Neural crest cell (in vitro differentiated cells): ENCODE measurements at places on chromosomes 16 and 17.

DNA sequence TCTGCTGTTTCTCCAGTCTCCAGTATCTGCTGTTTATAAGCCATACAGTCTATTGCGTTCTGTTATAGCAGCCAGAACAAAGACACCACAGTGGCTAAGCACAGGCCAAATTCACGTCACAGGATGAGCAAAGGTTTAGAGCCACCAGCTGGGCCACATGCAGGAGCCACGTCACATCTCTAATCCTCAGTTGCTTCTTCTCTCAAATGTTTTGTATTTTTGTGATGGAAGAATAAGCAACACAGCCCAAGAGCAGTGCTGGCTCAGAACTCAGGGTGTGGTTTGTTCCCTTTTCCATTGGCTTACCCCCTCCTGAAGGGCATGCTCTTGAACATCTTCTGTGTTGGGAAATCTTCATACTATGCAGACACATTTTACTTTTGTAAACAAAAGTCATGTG is 309.4 kb upstream of the CDH5 start:
- DNase-seq, result no peak

- no peak for DNase-seq
Observed at GRCh38 chr17:65697661-65698060, 136.2 kb upstream of the AXIN2 start.

DNA sequence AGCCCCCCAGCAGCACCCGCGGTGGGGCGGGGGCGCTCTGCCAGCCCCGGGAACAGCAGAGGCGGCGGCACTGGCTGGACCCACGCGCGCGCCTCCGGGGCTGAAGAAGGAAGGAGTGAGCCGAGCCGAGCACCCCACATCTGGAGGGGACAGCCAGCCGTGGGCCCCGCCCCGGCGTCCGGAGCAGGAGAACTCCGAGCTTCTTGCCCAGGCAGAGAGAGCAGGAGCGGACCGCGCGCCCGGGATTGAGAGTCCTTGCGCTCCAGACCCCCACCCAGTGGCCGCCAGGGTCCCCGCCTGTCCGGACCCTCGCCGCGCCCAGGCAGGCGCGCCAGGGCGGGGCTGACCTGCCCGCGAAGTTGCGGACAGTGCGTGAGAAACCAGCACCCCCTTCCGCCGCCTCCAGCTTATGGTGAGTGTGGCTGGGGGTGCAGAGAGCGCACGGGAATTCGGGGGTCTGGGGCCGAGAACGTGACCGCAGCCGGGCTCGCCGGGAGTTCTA is 921.9 kb upstream of the EEF2KMT start:
- DNase-seq, result peak; percentile 4

DNA sequence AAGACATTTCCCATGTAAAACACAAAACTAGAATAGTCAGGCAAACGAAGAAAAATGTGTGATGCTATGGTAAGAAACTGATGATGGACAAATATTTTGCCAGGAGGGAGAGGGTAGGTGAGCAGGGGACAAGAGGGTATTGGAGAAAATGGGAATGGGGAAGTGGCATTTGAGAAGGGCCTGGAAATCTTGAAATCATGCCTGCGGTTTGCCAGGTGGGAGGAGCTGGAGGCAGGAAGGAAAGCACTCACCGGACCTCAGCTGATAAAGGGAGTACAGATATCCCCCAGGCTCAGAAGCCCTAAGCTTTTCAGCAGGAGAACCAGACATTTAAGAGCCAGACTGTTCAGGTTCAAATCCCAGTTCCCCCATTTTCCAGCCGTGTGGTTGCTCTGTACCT is 103.6 kb downstream of the GSG1L start:
- DNase-seq, result no peak

GRCh38 chr17:60631119-60631518 is 31.1 kb downstream of the PPM1D start:
- no peak for DNase-seq

GRCh38 chr17:80456465-80457235 is 19.8 kb downstream of the NPTX1 start:
- no peak for DNase-seq

DNA sequence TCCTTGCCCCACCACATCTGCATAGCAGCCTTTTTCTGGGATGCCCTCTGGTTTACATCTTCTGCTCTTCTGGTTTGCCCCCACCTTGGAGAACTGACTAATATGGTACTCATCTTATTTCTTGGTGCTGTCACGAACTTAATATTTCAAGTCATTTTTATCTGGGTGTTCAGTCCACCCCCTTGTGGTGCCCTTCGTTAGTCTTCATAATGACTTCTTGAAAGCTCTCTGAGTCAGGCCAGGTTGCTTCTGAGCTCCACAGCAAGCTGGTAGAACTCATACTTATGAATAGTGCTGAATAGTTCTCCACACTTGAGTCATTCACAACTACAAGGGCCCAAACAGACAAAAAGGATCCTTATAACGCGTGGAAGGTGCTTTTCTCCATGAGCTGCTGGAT is 35.8 kb upstream of the TEKT3 start:
- DNase-seq, result no peak

DNA sequence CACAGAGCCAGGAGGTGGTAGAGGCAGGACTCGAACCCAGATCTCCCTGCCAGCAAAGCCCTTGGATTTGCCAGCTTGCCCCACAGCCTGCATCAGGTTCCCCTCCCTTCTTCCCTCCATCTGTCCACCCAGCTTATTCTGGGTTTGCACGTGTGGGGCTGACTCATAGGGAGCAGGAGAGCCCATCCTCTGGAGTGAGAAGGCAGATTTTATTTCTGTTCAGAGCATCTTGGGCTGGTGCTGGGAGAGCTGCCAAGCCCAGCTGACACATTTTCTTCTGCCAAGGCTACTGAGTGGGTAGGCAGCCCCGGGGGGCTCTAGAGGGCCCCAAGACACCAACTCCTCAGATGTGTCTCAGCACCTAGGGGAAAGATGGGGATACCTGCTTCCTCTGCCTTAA is 106.3 kb upstream of the CRHR1 start:
- DNase-seq, result no peak

GRCh38 chr17:7147772-7148171 is 31.4 kb downstream of the ASGR1 start:
- DNase-seq, result no peak

- no peak for DNase-seq
Observed at GRCh38 chr17:78709751-78710181, 72.3 kb downstream of the CYTH1 start.

DNA sequence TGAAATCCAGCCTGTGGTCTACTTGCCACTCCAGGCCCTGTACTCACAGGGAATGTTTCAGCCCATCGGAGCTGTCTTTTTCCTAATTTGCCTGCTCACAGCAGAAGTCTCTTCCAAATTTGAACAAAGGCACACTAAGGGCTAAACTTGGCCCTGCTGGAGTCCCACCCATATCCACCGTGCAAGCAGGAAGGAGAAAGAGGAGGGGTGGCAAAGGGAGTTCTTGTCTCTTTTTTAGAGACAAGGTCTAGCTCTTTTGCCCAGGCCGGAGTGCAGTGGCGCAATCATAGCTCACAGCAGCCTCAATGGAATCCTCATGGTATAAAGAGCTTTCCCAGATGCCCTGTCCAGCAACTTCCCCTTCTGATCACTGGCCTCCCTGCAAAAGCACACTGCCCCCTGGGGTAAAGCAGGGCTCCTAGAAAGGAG is 2.7 kb upstream of the PRM1 start:
- DNase-seq, result no peak

DNA sequence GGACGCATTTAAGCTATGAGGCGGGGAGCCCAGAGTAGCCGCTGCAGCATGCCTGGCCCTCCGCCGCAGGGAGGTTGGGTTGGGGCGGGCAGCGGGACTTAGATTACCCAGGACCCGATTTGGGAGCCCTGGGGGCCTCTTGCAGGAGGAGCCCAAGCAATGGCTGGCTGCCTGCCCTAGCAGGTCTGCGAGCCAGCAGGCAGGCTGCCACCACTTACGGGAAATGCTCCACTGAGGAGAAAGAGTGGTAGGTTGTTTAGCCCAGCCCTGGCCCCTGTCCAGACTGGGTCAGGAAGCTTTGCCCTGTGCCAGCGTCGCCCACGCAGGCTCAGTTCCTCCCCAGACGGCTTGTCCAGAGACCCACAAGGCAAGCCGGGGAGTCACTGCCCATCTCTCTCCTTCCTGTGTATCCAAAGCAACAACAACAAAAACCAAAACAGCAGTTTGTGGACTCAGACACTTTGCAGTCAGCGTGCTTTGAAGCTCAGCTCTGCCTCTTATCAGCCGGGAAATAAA is 10.3 kb upstream of the TVP23A start:
- DNase-seq, result no peak

DNA sequence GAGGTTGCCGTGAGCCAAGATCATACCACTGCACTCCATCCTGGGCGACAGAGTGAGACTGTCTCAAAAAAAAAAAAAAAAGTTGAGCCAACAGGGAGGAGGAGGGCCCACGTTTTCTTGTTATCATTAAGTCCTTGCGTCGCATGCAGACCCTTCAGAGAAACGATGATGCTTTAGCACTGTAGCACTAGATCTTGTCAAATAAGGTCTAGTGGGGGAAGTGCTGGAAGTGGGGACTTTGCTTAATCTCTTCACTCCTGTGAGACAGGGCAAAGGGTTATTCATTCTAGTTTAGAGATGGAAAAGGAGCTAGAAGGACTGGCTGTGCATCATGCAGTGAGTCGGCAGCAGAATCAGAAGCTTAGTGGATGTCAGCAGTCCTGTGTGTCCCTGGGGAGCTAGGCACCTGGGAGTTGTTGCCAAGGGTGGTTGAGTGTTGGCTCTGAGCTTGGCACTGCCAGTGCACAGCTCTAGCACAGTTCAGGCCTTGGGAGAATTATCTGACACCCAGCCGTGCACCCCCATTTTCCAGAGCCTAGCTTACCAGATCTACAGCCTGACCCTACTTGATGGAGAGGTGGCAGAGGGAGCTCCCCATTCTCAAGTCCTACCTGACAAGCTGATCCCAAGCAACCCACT is 33.4 kb upstream of the TBX2 start:
- DNase-seq, result no peak

DNA sequence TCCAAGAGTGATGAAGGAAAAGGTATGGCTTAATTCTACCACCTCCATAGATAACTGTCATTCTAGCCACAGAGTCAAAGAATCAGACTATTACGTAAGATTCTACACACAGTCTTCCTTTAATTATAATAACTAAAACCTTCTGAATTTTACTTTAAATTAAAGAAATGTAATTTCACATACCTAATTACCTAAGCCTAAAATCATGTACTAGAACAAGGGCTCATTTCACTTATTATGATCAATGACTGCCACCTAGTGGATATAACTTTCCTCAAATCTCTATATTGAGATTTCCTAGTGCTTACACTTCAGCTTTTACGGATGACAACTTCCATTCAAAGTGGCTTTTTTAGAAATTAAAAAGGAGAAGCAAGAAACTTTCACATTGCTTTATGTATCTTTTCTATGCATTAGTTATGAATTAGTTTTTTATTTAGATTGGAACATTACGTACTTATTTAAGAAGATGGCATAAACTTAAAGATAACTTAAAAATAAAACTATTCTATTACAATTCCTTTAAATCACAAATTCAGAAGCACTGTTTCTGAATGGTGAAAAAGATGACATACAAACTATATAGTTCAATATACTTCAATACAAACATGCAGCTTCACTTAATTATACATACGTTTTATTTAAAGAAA is 18.2 kb upstream of the ABCA10 start:
- DNase-seq, result no peak

- no peak for DNase-seq
Observed at GRCh38 chr16:1610899-1611632, 806 bp downstream of the IFT140 start.

GRCh38 chr17:2396568-2397246 is 4.2 kb downstream of the MNT start:
- DNase-seq, result peak; percentile 78

- DNase-seq, result no peak
Observed at GRCh38 chr16:80259290-80259805, 281.4 kb upstream of the DYNLRB2 start.

- peak; percentile 99 for DNase-seq
Observed at GRCh38 chr17:47970725-47971499, at the start of gene CDK5RAP3. Gene CDK5RAP3 (plus strand): TSS chr17:47971113. CDS start chr17:47971147, 34 bp downstream.

DNA sequence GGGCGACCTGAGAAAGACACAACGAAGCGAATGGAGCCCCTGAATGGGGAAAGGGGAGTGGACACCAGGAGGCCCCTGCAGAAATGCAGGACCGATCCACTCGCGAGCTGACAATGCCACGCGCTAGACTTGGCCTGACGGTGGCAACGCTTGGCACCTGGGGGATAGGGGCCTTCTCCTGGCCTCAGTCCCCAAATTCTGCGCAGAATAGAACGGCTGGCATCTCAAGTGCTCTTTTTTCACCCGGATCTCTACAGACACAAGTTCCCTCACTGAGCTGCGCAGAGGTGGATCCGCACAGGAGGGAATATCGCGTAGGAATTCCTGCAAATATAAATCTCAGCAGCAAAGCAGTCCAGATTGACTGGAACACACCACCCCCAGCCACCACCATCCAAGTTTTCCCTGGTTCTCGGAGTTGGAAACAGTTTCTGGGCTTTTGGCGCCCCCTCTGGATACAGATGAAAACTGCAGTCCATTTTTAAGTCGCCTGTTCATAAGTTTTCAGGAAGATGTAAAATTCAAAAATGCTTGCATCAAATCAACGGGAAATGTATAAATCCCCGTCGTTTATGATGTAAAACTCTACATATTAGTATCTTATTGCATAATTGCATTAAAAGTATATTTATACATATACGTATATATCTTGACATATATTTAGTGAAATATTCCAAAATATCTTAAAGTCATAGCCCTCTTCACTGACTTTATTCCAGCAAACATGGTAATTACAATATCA is 2.3 kb upstream of the SOX9 start:
- peak; percentile 83 for DNase-seq

GRCh38 chr17:320809-321385 is 31.7 kb downstream of the RPH3AL start:
- no peak for DNase-seq

- DNase-seq, result no peak
Observed at GRCh38 chr16:75296606-75297005, 45.2 kb upstream of the BCAR1 start.

- DNase-seq, result no peak
Observed at GRCh38 chr17:42895185-42895555, 5.4 kb upstream of the G6PC1 start.

GRCh38 chr16:86074651-86075487 is 175.9 kb downstream of the IRF8 start:
- peak; percentile 42 for DNase-seq

DNA sequence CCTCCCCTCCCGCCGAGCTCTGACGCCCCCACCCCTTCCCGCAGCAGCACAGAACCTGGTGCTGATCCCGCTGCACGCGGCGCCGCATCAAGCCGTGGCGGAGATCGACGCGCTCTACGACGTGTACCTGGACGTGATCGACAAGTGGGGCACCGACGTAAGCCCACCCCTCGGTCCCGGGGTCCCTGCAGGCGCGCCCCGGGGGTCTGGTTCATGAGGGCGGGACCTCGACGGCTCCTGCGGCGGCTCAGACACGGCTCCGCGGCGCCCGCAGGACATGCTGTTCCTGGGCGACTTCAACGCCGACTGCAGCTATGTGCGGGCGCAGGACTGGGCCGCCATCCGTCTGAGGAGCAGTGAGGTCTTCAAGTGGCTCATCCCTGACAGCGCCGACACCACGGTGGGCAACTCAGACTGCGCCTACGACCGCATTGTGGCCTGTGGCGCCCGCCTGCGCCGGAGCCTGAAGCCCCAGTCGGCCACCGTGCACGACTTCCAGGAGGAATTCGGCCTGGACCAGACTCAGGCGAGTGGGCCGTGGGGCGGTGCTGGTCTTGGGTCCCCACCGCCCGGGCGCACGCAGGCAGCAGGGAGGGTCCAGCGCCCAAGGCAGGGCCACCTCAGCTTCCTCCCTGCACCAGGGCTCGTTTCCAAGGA is 1.4 kb downstream of the DNASE1L2 start:
- no peak for DNase-seq
